ENCODE measurements at places on chromosomes 5 and 9. TPM values are rescaled to one million over a fixed set of nuclear protein-coding genes. Genes with fewer than 3 reads are reported as not detected.
A peak's percentile ranks its signal among the peaks of the same experiment; 100 is the strongest.

Gene ARID3C
- not detected for total RNA-seq

Gene CDH9
- total RNA-seq, result not detected

Gene SMIM3
- 13.7 TPM for total RNA-seq

Gene TNC
- total RNA-seq, result 0.29 TPM

Gene FBXO38
- total RNA-seq, result 26.5 TPM

Gene GABRA1
- not detected for total RNA-seq

Gene PCDHB12
- total RNA-seq, result not detected

DNA sequence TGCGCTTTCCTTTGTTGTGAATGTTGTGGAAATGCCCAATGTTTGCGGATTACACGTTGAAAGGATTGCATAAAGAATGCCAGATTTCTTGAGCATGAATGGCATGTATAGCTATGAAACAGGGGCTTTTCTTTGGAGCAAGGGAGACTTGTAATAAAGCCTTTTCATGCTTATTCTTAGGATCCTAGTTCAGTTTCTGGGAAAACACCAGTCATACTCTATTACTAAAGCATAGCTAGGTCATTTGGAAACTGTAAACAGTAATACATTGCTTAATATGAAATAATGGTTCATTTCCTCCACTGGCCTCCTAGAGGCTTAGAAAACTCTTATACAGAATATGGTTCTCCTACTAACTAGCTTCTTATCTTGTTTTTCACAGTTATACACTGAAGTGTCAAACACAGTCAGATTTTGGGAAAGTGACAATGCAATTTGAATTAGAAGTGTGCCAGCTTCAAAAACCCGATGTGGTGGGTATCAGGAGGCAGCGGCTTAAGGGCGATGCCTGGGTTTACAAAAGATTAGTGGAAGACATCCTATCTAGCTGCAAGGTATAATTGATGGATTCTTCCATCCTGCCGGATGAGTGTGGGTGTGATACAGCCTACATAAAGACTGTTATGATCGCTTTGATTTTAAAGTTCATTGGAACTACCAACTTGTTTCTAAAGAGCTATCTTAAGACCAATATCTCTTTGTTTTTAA lies 104.2 kb downstream of the MELK start:
- no peak for DNase-seq

GRCh38 chr9:7284117-7284516 lies 515.5 kb downstream of the DMAC1 start:
- no peak for DNase-seq

- no peak for DNase-seq
Observed at GRCh38 chr9:23769307-23769935, 56.6 kb downstream of the ELAVL2 start.

DNA sequence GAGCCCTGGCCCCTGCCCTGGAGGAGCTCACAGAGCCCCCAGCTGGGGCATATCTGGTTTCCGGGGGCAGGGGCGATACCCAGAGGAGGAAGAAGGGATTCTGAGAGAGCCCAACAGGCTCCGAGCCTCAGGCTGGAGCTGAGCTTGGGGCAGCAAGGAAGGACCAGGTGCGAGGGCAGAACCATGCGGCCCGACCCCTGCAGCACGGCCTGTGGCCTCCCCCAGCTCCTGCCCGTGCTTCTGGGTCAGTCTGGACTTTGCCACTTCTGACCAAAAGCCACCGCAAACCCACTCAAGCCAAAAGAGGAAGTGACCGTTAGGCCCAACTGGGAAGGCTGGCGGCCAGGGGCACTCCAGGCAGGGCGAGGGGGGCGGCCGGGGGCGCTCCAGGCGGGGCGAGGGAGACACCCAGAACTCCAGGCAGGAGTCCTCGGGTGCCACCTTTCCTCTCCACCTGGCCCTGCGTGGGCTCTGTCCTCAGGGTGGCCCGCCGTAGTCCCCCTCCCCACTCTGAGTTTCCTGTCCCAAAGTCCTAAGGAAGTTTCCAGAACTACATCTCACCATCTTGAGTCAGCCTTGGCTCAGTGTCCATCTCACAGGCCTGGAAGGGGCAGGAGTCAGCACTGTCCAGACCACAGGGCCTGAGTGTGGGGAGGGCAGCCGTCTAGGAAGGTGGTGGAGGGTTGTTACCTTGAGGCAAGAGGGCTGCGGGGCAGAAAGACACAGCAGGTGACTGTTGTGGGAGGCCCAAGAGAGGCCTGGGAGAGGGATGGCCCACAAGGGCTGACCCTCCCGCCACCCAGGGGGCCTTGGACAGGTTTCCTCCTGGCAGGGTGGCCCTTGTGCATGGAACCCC lies 946 bp upstream of the LTC4S start:
- no peak for DNase-seq

DNA sequence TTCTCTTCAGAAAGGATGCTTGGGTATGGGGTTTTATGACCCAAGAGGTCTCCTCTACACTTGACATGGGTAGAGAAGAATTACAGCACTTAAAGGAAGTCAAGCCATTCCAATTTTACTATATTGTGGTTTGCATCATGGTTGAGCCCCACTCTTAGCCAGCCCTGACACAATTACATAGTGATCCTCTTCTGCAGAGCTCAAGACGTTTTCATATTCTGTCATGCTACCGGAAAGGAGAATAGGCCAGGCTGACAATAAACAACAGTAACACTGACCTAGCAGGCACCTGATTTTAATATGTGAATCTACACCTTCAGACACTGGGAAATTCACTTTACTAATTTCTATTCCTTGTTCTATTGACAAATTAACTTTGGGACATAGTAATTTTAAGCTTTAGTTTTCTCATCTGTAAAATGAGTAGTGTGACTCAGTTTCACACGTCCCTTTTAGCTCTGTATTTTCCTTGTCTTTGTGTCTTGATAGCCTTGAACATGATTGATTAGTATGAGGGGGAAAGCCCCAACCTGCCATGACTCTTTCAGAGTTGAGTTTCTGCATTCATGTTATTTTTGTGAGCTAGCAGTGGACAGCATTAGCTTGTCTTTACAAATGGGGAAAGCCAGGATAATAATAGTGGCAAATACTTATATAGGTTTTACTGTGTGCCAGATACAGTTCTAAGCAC lies 83.8 kb downstream of the SV2C start:
- DNase-seq, result no peak

DNA sequence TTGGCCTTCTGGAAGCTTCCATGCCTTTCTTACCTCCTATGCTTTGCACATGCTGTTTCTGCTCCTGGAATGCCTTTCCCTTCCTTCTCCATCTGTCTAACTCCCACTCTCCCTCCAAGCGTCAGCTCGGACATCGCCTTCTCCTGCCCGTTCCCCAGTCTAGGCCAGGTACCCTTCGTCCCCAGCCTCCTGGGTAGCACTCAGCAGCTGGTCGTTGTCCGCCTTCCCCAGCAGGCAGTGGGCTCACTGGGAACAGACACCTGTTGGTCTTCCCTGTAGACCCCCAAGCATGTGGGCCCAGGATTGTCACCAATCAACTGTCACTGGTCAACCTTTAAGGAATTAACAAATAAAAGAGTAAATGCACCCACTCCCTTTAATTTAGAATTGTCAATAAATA lies 202.2 kb downstream of the RGS3 start:
- no peak for DNase-seq

DNA sequence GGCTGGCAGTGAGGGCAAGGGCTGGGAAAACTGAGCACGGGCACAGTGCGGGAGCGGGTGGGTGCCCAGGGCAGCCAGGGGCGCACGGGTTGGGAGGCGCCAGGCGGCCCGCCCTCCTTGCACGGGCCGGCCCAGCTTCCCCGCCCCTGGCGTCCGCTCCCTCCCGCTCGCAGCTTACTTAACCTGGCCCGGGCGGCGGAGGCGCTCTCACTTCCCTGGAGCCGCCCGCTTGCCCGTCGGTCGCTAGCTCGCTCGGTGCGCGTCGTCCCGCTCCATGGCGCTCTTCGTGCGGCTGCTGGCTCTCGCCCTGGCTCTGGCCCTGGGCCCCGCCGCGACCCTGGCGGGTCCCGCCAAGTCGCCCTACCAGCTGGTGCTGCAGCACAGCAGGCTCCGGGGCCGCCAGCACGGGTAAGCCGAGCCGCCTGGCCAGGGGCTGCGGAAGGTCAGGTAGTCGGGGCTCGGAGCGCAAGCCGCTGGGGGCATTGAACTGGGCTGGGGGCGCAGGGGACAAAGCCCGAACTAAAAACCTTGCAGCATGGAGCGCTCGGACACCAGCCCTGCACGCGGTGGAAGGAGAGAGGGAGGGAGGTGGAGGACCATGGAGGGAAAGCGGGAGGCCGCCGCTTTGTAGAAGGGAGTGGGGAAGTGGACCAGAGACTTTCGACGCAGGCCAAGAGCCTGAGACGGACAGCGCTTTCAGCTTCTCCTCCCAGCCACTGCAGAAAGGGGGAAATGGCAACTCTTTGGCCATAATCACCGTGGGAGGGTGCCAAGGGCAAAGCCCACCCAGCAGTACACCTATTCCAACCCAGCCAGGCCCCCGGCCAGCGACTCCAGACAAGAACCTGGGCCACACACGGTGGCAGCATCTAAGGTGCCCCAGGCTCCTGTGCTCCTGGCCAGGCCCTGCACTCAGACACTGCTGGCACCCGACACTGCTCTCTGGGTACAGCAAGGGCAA lies at the start of gene TGFBI:
TGFBI (plus strand) TSS at position 207 of the 961 bp plus-strand sequence; CDS start at position 275, 68 bp downstream.
- peak; percentile 20 for DNase-seq

DNA sequence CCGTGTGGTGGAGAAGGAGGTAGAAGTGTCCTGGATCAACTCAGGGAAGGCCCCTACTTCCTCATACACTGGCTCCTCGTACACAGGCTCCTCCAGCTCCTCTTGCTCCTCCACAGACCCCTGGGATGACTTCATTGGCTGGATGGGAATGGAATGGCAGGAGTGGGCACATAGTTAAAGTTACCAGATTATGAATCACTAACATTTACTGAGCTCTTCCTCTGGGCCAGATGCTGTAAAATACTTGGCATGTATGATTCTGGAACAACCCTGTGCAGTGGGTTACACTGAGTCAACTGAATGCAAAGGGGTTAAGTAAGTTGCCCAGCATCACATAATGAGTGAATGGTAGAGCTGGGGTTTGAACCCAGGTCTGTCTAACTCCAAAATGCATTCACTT lies 3.1 kb upstream of the FCHSD1 start:
- no peak for DNase-seq

DNA sequence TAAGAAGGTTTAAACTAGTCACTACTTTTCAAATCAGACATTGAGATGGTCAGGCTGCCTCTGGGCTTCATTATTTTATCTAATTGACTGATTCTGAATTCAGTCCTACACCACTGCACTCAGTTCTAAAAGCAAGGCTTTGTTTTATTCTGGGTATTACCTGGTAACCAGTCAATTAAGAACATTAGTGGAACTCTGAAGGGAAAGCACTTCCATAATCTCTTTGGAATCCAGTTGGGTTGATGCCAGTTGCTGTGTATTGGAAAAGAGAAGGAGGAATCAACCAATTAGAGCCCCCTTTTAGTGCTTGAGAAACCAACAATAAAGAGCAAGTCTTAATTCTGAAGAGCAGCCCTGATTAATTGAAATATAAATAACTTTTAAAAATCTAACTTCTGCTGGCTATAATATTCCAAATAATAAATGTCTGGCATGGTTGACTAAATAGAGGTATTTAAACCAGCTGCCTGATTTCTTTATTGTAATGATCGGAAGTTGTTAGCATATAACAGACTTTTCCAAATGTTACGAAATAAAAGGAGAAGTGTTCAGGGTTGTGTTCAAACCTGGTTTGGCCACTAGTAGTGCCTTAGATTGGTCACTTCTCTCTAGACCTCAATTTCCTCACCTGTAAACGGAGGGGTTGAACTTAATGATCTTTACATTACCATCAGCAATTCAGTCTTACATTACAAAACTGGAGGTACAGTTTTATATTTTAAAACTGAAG lies 32.0 kb downstream of the CPEB4 start:
- DNase-seq, result no peak

DNA sequence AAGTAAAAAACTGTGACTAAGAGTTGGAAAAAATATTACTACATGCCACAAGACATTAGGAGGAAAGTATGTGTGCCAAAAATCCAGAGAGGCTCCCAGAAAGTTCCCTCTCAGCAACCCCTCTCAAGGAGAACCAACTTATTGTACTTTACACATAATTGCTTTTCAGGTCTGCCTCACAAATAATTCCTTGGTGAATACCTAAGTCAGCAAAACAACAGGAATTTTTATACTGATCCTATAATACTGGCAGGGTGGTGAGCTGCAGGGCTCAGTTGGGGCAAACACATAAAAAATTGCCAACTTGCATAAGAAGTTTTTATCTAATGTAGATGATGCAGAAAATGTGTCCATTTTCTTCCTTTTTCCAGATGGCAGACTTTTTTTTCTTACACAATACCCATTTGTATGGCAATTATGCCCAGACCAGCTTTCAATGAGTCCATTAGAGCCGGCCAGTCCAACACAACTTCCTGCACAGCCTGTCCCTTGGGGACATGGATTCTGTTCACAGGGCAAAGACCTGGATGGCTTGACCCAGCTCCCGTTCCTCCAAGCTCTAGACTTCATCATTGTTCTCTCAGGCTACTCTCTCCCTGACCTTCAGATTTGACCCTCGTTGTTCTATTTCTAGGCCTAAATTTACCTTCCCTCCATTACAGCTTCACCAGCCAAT lies 31.3 kb downstream of the MARCHF3 start:
- DNase-seq, result no peak

- DNase-seq, result peak; percentile 30
Observed at GRCh38 chr5:96657068-96657467, 5.1 kb upstream of the CAST start.

DNA sequence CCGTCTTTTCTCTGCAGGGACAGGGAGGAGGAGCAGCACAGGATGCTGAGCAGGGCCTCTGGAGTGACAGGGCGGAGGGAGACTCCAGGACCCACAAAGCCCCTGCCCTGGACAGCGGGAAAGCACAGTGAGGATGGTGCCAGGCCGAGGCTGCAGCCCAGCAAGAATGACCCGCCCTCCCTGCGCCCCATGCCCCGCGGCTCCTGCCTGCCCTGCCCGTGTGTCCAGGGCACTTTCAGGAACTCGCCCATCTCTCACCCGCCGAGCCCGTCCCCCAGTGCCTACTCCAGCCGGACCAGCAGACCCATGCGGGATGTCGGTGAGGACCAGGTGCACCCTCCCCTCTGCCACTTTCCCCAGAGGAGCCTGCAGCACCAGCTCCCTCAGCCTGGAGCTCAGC lies 9.1 kb upstream of the EXOC3 start:
- DNase-seq, result no peak

DNA sequence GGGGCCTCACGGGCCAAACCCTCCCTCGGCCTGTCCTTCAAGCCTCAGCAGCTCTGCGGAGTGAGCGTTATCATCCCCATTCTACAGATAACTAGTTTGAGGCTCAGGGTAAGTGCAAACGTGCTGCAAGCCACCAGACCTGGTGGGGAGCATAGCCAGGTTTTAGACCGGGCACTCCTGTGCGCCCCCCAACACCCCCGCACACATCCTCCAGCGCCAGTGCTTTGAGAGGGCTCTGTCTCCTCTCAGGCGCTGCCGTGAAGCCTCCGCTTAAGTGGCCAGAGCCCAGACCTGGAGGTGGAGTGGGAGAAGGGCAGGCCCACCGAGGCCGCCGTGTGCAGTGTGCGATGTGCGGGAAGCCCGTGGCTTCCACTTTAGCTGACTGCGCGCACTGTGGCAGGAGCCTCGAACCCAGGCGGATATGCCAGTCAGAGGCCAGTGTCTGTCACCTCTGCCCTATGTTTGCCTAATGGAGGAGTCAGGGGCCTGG lies 1.6 kb upstream of the MGAT1 start:
- no peak for DNase-seq
